ENCODE measurements at places on chromosomes 4 and X. TPM values are rescaled to one million over a fixed set of nuclear protein-coding genes. Genes with fewer than 3 reads are reported as not detected.

GRCh38 chr4:61918987-61919386 is 718.9 kb downstream of the ADGRL3 start:
- no peak for DNase-seq

DNA sequence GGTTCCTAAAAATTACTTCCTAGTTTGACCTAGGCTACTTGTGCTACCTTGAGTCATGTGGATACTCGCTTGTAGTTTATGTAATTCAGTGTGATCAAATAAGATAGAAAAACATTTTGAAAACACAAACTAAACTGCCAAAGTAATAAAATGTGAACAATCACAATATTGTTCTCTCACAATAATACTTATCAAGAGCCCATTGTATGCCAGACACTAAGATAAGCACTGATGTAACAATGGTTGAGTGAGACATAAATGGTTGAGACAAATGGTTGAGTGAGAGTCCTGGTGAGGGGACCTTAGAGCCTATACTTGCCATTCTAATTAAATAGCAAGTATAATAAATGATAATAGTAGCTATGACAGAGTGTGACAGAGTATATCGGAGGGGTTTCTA is 41.7 kb downstream of the RFC1 start:
- no peak for DNase-seq

- DNase-seq, result no peak
Observed at GRCh38 chrX:13836575-13836974, 19.7 kb upstream of the GPM6B start.

DNA sequence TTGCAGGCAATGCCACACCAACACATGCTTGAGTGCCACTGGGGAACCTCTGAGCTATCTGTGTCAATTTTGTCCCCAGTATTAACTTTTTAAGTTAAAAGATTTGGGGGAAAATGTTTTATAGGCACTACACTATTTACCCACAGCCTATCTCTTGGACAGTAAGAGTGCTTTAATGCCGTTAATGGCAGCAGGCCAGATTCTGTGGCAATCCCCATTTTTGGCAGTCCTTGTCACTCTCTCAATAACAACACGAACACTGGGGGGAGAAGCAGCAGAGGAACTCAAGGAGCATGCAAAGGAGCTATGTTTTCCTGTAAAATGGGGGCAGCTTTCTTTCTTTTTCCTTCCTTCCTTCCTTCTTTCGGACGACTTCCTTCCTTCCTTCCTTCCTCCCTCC is 168.6 kb downstream of the NSUN7 start:
- DNase-seq, result peak; percentile 78

Gene MSN
- 97.6 TPM for total RNA-seq

Gene FGD1
- 7.5 TPM for total RNA-seq

Gene RTL9
- 0.35 TPM for total RNA-seq

All from Right ventricle myocardium superior (tissue), 1 donor.